ENCODE measurements at places on chromosomes 16 and 17.

DNA sequence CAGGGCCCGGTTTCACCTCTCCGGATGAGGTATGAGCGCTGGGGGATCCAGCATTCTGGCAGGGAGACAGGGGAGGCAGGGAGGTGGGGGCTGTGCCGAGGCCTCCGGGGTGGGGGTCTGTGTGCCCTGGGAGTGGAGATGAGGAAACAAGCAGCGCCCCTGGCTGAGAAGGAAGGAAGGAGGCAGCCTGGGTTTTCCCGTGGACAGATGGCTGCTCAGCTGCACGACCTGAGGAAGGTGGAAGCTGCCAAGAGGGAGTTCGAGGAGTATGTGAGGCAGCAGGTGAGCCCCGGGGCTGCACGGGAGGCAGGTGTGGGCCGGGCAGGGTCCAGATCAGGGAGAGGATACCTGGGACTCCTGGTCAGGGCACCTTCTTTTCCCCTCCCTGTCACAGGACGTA, 4.3 kb downstream of the RNF112 start:
- no peak for DNase-seq

GRCh38 chr17:46726206-46726605, 92.3 kb downstream of the WNT3 start:
- DNase-seq, result peak; percentile 23

GRCh38 chr17:5355421-5356129, 63.9 kb downstream of the NUP88 start:
- no peak for DNase-seq

GRCh38 chr17:9974448-9975381, 69.6 kb upstream of the RCVRN start:
- DNase-seq, result no peak

Measured in small intestine (tissue), 16 donors.